ENCODE measurements at places on chromosomes 3 and 15.
A peak's percentile ranks its signal among the peaks of the same experiment; 100 is the strongest.

DNA sequence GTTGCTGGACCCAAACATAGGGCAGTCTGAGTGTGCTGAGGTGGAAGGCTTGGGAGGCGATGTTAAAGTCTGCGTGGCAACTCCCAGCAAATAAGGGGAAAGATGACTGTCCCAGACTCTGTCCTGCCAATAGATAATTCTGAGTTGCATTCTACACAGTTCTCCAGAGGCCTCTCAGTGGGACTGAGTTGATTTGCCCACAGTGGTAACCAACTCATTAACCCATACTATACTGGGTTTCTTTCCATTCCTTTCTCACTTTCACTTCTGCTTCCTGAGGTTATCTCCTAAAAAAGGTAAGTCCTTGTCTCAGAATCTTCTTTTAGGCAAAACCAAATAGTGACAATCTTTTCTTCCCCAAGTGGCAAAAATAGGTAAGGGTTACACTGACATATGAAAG, 549.9 kb upstream of the DPPA4 start:
- DNase-seq: no peak

GRCh38 chr15:45855210-45855906, 220.5 kb downstream of the SQOR start:
- DNase-seq: no peak

GRCh38 chr3:514192-514591, 317.6 kb downstream of the CHL1 start:
- DNase-seq: no peak

GRCh38 chr3:133474251-133474801, 74.5 kb downstream of the BFSP2 start:
- DNase-seq: no peak

- DNase-seq: no peak
Measured at GRCh38 chr3:185335799-185336198, 27.1 kb upstream of the MAP3K13 start.

- DNase-seq: no peak
Measured at GRCh38 chr3:14497321-14497720, 42.8 kb downstream of the GRIP2 start.

GRCh38 chr3:141465221-141465620, 21.6 kb upstream of the RASA2 start:
- no peak for DNase-seq

- peak; percentile 69 for DNase-seq
Measured at GRCh38 chr3:133040696-133041523, 2.7 kb downstream of the TMEM108 start.

DNA sequence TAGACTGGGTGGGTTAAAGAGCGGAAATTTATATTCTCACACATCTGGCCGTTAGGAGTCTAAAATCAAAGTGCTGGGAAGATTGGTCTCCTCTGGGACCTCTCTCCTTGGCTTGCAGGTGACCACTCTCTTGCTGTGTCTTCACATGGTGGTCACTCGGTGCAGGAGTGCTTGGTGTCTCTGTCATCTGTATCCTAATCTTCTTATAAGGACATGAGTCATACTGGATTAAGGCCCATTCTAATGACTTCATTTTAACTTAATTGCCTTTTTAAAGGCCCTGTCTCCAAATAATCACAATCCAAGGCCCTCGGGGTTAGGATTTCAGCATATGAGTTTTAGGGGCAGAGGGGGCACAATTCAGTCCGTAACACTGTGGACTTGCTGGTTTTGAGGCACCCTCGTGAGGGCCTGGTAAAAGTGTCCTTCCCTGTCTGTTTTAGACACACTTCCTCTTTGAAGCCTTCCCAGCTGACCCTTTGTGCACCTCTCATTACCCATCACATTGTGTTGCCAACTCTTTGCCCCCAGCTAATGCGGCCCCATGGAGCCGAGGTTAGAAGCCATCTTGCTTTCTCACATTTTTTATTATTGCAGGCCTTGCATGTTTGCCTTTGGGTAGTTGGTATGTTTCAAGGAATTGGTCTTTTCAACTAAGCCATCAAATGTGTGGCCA, 3.2 kb downstream of the XYLB start:
- no peak for DNase-seq

DNA sequence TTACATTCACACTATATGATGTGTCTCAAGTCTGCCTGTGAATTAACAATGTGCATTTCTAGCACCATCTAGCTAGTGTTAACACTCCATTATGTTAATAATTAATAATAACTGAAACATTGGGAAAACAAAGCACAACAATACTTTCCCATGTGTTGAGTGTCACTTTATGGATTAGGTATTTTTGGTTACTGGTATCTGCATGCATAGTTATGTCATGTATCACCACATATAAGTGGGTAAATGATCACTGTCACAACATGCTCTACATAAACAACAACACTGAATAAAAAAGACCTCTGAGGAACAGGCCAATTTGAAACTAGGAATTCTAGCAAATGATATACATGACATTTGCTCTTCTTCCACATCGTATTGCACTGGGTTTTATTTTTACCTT, 74.7 kb downstream of the MLH1 start:
- DNase-seq: no peak

DNA sequence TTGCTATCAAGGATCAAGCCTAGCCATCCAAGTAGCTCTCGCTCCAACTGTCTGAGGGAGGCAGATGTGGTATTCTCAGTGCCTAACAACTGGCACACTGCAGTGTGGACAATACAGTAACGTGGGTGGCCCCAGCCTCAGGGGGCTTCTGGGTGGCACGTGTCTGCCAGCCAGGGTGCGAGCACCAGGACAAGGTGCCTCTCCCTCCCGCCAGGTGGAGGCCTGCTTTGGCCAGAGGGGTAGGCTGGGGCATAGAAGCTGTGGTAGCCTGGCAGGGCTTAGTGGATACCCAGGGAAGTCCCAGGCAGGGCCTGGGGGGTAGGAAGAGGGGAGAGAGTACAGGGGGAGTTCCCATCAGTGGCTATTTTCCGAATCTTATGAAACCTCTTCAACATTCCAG, 234.0 kb downstream of the PLCL2 start:
- DNase-seq: no peak

GRCh38 chr3:148861277-148861869, 3.7 kb upstream of the CPA3 start:
- DNase-seq: no peak

DNA sequence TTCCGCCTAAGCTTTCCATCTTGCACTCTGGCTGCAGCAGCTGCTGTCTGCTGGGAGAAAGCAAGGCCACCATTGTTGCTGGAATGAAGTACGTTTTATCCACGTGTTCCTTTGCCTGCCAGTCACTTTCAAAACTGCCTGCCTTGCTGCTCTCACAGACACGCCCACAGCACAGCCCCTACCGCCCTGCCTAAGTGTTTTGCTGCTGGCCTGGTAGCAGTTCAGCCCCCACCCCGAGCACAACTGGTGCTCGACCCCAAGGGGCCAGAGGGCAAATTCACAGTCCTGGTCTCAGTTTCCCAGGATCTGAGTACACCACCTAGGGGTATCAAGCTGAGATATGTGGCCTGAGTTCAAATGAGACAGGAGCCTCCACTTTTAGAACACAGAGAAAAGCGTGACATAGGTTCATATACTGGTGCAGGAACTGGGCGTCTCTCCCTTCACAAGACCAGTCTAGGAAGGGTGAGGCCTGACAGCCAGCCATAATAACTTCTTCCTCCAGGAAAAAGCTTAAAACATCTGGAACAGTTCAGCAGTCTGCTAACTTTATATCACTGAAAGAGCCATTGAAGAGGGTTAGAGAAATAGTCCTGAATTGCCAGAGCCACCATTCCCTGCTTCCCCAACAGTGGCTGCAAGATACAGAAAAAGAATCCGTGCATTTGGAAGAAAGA, 1012.3 kb downstream of the ZPLD1 start:
- DNase-seq: no peak

- DNase-seq: no peak
Measured at GRCh38 chr3:86251781-86252180, 739.2 kb downstream of the VGLL3 start.

DNA sequence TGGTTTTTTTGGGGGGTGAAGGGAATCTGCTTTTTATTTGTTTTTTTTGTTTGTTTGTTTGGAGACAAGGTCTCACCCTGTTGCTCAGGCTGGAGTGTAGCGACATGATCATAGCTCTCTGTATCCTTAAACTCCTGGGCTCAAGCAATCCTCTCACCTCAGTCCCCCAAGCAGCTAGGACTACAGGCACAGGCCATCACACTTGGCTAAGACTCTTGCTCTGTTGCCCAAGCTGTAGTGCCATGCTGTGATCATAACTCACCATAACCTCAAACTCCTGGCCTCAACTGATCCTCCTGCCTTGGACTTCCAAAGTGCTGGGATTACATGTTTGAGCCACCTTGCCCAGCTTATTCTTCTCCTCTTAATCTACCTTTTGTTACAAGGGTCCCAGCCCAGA, 31.8 kb downstream of the GPR176 start:
- no peak for DNase-seq

- DNase-seq: no peak
Measured at GRCh38 chr3:54670201-54671000, 257.5 kb downstream of the LRTM1 start.

All from C1 segment of cervical spinal cord (tissue), 14 donors.